ENCODE measurements at places on chromosomes 1 and 21.

GRCh38 chr1:176552217-176552991 is 89.4 kb downstream of the PAPPA2 start:
- DNase-seq, result no peak

DNA sequence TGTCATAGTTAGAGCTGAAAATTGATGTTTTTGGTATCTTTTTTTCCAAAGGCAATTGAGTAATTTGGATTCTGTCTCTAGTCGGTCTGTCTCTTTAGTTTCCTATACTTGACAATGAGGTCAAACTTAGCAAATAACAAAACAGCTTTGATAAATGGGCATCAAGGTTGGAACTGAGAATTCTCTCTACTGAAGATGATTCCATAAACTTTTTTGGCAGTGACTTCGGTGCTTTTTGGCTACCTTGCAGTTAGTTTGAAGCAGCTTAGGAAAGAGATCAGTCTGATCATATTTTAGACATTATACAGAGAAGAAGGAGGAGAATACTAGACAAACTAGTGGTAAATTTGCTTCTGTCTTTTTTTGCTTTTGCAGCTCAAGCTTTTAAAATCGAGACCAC is 559 bp downstream of the VCAM1 start:
- DNase-seq, result no peak

DNA sequence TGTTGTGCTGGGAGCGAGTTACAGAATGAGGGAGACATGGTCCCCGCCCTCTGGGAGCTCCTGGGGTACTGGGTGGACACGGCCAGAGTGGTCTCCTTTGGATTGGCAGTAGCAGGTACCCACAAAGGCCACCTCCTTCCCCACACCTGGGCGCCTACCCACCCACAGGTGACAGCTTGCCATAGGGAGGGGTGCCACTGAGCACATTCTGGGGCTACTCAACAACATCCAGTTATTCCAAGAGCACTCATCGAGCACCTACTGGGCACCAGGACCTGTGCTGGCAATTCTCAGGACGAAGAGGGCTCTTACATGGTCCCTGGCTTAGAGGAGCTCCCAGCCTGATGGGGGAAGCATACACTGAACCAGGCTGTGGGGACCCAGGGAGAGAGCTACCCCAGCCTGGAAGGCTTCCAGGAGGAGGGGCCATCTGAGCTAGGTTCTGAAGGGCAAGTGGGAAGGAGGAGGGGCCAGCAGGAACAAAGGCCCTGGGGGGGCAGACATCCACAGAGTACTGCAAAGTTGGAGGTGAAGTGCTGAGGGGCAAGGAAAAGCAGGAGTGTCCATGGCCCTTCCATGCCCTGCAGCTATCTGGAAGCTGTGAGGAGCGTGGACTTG is 22.0 kb downstream of the MRPL37 start:
- DNase-seq, result no peak

DNA sequence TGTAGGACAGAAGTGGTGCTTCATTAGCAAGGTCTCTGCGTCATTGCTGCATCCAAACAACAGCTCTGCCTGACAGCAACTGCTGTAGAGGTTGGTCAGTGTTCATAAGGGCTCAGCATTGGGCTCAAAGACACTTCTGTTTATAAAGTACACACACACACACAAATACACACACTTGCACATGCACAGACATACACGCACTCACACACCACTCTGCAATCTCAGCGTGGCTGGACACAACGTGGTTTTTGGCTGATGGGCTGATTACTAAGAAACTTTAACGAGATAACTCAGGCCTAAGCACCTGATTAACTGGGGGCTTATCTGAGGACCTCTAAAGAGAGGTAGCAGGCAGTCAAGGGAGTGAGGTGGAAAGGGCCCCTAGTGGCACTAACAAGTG is 20.4 kb downstream of the CAMK1G start:
- no peak for DNase-seq

- DNase-seq, result no peak
These were observed 8.0 kb upstream of the TMEM61 start for GRCh38 chr1:54972436-54972835.

- no peak for DNase-seq
These were observed 34.9 kb downstream of the EPHA2 start for GRCh38 chr1:16120940-16121410.

DNA sequence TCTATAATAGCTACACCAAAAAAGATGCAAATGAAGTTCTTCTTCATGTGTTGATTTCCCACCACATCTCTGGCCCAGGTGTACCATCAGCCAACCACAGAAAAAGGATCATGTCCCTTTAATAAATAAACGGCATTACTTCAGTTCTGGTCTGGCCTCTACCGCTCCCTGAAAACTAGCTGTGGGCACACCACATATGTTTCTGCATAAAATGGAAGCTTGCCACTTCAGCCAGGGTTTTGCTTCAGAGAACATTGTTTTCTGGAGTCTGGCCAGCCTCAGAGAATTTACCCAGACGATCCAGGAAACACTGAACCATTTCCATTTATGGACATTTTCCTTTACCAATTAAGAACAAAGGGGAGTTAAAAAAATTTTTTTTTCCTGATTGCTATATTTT is 5.8 kb upstream of the LAMC2 start:
- no peak for DNase-seq

- DNase-seq, result no peak
These were observed 7.9 kb upstream of the ZRANB2 start for GRCh38 chr1:71088645-71089287.

DNA sequence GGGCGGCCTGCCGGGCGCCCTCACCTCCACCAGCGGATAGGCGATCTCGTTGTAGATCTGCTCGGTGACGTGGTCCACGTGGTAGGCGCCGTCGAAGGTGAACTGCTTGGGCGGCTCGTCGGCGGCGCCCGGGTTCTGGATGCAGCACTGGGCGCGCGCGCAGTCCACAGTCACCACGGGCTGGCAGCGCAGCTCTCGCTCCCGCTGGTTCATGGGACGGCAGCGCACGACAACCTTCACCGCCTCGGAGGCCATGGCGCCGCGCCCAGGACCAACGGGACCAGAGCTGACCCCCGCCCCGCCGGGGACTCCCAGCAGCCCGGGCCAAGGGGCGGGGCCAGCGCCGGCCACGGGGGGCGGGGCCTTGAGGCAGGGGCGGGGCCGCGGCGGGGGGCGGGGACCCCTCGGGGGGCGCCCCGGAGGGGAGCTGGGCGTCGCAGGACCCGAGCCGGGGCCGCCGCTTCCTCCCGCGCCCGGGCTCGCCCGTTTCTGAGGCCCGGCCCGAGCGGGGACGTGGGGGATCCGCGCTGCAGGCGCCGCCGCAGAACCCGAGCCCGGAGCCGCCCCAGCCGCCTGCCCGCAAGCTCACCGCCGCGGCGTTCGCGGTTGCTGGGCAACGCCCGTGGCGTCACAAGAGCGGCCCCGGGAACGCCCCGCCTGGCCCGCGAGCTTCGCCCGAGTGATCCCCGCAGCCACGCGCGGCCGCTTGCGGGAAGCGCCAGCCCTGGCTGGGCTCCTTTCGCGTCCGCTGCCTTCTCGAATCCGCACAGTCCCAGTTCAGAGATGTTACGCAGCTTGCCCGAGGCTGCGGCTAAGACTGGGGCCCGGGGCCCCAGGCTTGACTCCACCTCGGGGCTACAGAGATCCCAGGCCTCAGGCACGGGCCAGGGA is at the start of gene KIF17:
TSS of gene KIF17 (minus strand) at position 556 of the 891 bp plus-strand sequence. CDS start at position 255, 301 bp downstream.
- DNase-seq, result no peak

DNA sequence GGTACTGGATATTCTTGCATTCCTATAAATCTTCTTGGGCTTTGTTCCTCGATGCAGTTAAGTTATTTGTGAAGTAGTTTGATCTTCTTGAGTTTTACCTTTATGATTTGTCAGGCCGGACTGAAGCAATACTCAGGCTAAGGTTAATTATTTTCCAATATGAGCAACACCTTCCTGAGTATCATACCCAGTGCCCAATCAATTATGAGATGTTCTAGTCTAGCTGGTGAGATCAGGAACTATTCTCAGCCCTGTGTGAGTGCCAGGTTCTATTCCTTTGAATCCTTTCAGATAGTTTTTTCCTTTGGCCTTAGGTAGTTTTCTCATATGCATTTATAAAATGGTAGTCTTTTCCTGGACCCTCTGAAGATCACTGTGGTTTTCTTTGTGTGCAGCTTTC is 92.5 kb downstream of the SCMH1 start:
- no peak for DNase-seq

DNA sequence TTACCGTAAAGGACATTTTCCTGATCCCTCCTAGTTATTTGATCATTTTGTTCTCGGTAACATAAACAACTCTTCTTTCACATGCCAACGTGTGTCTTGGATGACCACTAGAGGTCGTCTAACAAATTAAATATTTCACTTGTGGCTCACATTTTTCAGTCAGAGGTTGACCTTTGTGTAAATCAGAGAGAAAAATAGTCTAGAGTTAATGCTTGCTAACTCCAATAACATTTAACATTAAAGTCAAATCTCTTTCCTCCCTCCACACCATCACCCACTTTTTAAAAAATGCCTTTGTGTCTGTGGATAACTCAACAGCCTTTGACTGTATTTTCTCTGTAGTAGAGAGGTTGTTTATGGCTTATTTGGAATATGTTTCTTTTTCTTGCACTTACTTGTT is 220.5 kb upstream of the B3GALT2 start:
- no peak for DNase-seq

DNA sequence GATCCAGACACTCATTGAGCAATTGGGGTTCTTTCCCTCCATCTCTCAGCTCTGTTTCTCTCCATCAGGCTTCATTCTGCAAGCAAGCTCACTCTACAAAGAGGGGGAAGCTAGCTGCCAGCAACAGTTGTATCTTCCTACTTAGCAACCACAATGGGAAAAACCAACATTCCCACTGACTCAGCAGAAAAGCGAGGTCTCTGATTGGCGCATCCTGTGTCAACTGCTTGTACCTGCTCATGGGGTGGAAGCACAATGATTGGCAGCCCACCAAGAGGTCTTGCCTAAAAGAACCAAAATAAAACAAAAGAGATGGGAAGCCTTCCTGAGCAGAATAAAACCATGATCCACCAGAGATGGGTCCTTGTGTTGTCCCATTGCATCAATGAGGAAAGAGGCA is 4.0 kb upstream of the CDA start:
- DNase-seq, result no peak

- DNase-seq, result no peak
These were observed 7.6 kb upstream of the PLEKHO1 start for GRCh38 chr1:150142083-150142482.

- no peak for DNase-seq
These were observed 226.9 kb upstream of the TMPRSS15 start for GRCh38 chr21:18630446-18630845.

GRCh38 chr1:168213349-168213748 is 12.5 kb upstream of the SFT2D2 start:
- no peak for DNase-seq

DNA sequence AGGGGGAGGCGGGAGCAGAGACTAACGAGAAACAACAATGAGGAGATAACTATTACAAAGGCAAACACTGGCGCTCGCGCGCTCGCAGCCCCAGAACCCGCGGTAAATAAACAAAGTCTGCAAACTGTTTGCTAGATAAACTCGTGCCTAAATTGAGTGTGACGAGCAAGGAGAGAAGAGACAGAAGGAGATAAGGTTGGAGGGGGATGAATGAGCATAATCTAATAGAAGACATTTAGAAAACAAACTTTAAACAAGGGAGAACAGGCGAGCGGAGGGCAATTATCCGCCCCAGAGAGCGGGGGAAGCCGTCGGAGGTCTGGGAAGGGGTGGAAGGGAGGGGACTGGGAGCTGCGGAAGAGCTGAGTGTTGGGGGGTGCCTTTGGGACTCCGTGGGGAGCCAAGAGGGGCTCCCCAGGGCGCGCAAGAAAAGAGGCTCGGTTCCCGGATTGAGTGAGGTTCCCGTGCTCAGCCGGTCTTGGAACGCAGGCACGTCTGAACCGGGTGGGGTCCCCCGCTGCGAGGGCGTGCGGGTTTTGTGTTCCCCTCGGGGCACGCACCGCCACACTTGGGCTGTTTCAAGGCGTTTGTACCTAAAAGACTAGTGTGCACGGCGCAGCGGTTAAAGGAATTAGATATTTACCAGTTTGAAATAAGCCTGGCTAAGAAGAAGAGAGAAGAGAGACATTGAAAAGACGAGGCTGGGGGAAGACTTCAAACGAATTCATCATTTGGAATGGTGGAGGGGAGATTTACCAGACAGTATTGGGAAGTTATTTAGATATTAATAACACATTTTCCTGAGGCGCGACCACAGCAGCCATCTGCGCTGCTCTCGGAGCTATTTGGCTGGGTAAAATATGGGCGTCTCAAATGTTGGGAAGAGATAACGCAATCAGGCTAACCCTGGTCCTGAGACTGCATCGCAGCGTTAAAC is 10.6 kb downstream of the PAX7 start:
- DNase-seq, result no peak

DNA sequence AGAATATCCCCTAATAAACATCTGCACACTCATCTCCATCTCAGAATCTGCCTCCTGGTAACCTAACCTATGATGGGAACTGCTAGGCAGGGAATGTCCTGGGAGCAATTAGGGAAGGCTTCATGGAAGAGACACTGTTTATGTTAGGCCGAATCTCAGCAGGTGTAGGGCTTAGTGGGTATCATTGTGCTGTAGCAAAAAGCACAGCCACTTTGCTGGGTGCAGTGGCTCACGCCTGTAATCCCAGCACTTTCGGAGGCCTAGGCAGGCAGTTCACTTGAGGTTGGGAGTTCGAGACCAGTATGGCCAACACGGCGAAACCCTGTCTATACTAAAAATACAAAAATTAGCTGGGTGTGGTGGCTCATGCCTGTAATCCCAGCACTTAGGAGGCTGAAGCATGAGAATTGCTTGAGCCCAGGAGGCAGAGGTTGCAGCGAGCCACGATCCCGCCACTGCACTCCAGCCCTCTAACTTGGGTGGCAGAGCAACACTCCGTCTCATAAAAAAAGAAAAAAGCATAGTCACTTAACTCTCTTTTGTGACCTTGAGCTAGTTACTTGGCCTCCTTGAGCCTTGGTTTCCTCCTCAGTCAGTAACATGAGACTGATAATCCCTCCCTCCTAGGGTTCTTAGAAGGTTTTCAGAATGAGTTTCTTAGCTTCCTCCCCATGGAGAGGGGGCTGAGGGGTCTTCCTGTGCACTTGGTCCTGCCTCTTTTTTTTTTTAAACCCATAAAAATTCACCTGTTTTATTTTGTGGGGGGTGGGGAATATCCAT is 3.5 kb downstream of the RAB42 start:
- no peak for DNase-seq

DNA sequence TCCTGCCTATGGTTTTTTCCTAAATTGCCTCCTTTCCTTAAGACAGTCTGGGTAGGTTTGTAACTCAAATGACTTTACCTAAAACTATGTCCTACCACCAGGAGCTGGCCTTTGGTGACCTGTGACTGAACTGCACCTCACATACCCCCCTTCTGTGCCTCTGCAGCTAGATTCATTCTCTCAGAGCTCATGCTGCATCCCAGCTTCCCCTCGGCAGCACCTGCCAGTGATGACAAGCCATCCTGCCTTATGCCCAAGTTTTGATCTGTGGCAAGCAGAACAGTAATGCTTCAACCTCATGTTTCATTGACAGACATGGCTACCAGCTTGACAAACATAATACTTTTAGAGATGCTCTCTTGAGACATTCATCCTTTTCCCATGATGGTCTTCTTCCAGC is 141.9 kb downstream of the TSEN15 start:
- no peak for DNase-seq

GRCh38 chr1:83929184-83929583 is 69.7 kb downstream of the TTLL7 start:
- no peak for DNase-seq

Data from GF-D8 (cell line).